ENCODE measurements at places on chromosomes 6 and 20.

DNA sequence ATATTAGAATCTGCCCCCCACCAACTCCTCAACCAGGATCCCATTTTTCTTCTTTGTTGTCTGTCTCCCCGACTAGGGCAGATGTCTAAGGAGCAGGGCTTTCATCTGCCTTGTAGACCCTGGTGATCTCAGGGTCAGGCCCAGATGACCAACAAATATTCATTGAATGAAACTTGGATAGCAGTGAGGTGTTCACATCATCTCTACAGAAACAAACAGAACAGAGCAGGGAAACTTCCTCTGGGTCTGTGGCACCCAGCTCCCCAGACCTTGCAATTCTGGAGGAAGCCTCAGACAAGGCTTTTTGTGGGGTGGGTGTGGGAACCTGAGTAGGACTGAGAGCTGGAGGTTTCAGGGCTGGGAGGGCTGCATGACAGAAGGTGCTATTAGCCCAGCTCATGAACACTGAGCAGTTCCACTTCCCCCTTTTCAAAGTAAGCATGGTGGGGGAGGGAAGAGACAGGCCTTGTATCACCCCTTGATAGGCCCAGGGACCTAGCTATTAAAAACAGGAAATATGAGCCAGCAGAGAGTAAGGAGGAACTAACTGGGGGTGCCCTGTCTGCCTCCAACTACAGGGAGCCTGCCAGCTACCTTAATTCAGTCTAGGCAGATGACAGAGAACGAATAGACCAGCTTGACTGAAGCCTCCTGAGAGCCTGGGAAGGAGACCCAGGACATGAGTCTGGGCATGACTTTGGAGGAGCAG is 37.3 kb upstream of the TOP1 start:
- DNase-seq: peak; percentile 94
- peak overlapping the region; percentile 97 for H3K27ac ChIP-seq
- H3K27me3 ChIP-seq: no peaks in the 10 kb centered on the region
- H3K4me1 ChIP-seq: peaks cover 33% of the 10 kb centered on the region
- no peaks in the 10 kb centered on the region for H3K36me3 ChIP-seq

GRCh38 chr6:5518936-5519491 is 257.7 kb downstream of the FARS2 start:
- DNase-seq: no peak
- no peak overlapping the region for H3K4me3 ChIP-seq
- peaks cover 15% of the 10 kb centered on the region for H3K4me1 ChIP-seq
- no peaks in the 10 kb centered on the region for H3K36me3 ChIP-seq

DNA sequence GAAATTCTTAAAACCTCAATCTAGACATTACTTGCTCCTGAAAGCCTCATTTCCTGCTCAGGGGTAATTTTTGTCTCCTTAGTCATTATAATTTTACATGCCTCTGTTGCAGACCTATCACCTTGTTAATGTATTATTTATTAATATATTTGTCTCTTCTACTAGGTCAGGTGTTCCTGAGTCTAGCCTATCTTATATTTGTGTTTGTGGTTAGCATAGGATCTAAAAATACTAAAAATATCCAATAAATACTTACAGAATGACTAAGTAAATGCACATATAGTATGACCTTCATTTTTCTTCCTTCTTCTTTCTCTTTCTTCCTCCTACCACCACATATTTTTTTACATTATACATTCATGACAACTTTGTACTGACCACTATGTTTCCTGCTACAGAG is 268.9 kb upstream of the HS3ST5 start:
- H3K36me3 ChIP-seq: no peaks in the 10 kb centered on the region
- no peaks in the 10 kb centered on the region for H3K4me1 ChIP-seq
- no peak overlapping the region for H3K27ac ChIP-seq
- H3K4me3 ChIP-seq: no peak overlapping the region
- no peaks in the 10 kb centered on the region for H3K27me3 ChIP-seq

DNA sequence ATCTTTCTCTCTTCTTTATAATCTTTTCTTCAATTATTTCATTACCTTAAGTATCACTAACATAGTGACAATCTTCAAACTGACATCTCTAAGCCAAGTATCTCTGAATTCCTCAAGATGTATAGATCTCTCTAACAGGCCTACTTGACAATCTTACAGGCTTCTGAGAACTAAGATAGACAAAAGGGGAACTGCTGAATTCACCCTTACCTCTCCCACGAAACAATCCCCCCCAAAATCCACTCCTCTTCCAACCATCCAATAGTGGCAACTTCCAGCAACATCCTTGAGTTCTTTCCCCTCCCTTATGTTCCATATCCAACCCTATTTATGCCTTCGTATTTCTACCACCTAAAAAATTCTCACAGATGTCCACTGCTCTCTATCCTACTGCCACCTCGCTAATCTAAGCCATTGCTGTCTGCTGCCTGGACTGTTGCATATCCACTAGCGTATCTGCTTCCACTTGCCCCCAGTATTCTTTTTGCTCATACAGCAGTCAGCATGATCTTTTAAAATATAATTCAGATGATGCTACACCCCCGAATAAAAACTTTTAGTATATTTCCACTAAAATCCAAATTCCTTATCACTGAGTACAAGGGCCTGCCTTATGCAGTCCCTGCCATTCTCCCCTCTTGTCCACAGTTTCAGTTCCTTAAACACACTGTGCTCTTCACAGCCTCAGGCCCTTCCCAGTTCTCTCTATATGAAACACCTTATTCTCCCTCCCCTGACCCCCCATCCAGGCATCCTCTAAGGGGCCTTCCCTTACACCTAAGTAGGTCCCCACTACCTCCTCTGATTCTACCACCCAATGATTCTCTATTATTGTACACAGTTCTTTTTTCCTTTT is 8.0 kb downstream of the REPS1 start:
- H3K4me1 ChIP-seq: peaks cover 46% of the 10 kb centered on the region
- H3K36me3 ChIP-seq: no peaks in the 10 kb centered on the region
- DNase-seq: no peak
- peak overlapping the region; percentile 1 for H3K27ac ChIP-seq
- H3K4me3 ChIP-seq: no peak overlapping the region

- DNase-seq: no peak
- no peak overlapping the region for H3K27ac ChIP-seq
- H3K27me3 ChIP-seq: peaks cover 15% of the 10 kb centered on the region
- H3K36me3 ChIP-seq: no peaks in the 10 kb centered on the region
- H3K4me3 ChIP-seq: no peak overlapping the region
Observed at GRCh38 chr6:137056121-137056880, 11.5 kb upstream of the IL20RA start.

- H3K36me3 ChIP-seq: no peaks in the 10 kb centered on the region
- no peak overlapping the region for H3K27ac ChIP-seq
- H3K4me3 ChIP-seq: no peak overlapping the region
Observed at GRCh38 chr6:12473494-12473893, 183.3 kb downstream of the EDN1 start.

DNA sequence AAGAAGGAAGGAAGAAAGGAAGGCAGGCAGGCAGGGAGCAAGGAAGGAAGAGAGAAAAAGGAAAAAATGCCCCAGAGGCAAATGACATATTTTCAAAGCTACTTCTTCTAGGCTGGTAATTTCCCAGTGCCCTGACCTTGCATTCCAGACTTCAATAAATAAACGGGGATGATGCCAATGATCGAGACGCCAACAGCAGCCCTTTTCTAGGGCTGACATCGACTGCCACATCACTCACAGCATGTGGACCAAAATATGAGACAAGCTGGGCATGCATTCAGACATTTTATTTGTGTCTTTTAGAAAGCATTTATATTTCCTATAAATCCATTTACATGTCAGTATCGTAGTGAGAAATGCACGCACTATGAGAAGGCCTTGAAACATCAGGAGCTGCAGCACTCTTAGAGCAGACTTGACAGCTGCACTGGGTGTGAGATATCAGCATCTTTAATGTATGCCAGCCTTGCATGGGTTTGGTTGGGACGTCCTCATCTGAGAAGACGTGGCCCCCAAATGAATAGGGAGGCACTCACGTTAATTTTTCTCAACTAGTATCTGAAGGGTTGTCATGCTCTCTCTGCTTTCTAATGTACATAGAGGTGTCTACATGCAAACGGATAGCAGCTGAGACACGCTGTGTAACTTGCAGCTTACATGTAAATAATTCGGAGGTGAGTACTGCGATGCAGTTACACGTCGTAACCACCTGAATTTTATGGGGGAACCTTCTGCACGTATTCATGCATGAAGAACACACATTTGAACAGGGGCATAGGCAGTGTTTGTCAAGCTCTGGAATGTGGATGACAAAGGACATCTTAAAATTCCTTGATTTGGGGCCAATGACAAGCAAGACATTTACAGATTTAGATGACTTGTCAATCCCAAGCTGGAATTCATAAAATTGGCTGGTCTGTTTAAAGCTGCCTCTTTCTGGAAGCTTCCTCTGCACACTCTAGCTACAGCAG is 149.1 kb upstream of the AGPAT4 start:
- H3K4me3 ChIP-seq: no peak overlapping the region
- no peak overlapping the region for H3K27ac ChIP-seq
- H3K4me1 ChIP-seq: no peaks in the 10 kb centered on the region
- H3K27me3 ChIP-seq: peaks cover 14% of the 10 kb centered on the region

- H3K36me3 ChIP-seq: peaks cover 3% of the 10 kb centered on the region
- H3K4me3 ChIP-seq: no peak overlapping the region
- no peak overlapping the region for H3K27ac ChIP-seq
- no peaks in the 10 kb centered on the region for H3K4me1 ChIP-seq
- H3K27me3 ChIP-seq: peaks cover 8% of the 10 kb centered on the region
- no peak for DNase-seq
Observed at GRCh38 chr20:1424336-1424735, 31.5 kb upstream of the FKBP1A start.

GRCh38 chr6:26202811-26203583 is 115.8 kb downstream of the HFE start:
- no peaks in the 10 kb centered on the region for H3K36me3 ChIP-seq
- no peaks in the 10 kb centered on the region for H3K27me3 ChIP-seq
- H3K27ac ChIP-seq: peak overlapping the region; percentile 73
- H3K4me1 ChIP-seq: peaks cover 21% of the 10 kb centered on the region
- DNase-seq: no peak
- peak overlapping the region; percentile 53 for H3K4me3 ChIP-seq

GRCh38 chr20:51497542-51498467 is 44.7 kb downstream of the NFATC2 start:
- H3K27me3 ChIP-seq: no peaks in the 10 kb centered on the region
- DNase-seq: peak; percentile 55
- H3K36me3 ChIP-seq: peaks cover 11% of the 10 kb centered on the region
- peak overlapping the region; percentile 93 for H3K27ac ChIP-seq
- H3K4me3 ChIP-seq: peak overlapping the region; percentile 93
- H3K4me1 ChIP-seq: peaks cover 97% of the 10 kb centered on the region

- peaks cover 18% of the 10 kb centered on the region for H3K27me3 ChIP-seq
- DNase-seq: no peak
- peaks cover 53% of the 10 kb centered on the region for H3K4me1 ChIP-seq
- no peaks in the 10 kb centered on the region for H3K36me3 ChIP-seq
Observed at GRCh38 chr20:1896484-1897258, 1.5 kb downstream of the SIRPA start.

DNA sequence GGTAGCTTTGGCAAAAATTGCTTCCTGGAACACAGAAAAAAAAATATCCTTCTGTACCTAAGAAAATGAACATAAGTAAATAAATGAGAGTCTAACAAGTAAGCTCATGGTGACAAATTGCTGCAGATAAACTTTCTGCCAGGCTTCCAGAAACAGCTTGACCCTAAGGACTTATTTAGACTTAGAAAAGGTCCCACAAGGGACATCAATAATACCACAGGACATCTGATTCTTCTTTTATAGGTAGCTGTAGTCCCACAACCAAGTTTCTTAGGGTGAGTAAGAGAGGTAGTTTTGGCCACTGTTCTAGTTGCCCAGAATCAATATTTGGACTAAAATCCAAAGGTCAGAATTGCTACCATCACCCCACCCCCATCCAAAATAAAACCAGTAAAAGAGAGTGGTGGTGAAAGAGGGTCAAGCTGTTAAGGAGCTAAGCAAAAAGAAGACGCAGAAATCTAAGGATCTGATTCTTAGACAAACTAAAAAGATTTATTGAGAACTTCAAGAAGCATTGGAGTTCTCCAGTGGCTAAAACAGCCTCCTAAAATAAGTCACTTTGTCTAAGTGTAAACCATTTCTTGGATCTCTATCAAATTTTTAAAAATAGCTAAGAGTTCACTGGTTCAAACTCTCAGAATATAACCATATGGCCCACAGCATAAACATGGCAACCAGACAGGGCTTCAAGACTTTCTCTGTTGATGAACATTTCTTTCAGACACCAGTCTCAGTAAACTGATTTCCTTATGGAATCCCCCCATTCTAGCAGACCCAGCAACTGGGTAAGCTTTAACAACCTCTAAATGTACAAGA is 180.6 kb downstream of the PTPRK start:
- no peak overlapping the region for H3K27ac ChIP-seq
- no peaks in the 10 kb centered on the region for H3K36me3 ChIP-seq
- no peak overlapping the region for H3K4me3 ChIP-seq
- no peaks in the 10 kb centered on the region for H3K27me3 ChIP-seq
- no peak for DNase-seq
- no peaks in the 10 kb centered on the region for H3K4me1 ChIP-seq

DNA sequence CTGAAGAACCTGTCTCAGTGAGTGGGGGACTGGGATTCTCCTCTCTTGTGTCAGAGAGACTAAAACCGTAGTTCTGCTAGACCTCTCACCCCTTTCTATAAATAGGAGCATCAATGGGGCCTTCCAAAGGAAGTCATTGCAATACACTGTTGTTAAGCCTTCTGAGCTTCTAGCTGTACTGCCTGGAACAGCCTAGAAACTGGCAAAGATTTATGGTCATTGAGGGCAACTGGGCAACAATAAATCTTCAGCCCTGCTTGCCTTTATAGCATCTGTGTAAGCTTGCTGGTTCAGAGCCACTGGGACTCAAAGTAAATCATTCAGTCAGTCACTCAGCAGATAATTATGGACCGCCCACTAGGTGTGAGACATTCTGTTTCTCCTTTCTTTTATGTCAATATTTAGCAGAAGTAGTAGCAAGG is 53.2 kb downstream of the PPP1R14C start:
- peaks cover 9% of the 10 kb centered on the region for H3K27me3 ChIP-seq
- H3K4me1 ChIP-seq: peaks cover 12% of the 10 kb centered on the region
- DNase-seq: no peak
- H3K36me3 ChIP-seq: peaks cover 8% of the 10 kb centered on the region

DNA sequence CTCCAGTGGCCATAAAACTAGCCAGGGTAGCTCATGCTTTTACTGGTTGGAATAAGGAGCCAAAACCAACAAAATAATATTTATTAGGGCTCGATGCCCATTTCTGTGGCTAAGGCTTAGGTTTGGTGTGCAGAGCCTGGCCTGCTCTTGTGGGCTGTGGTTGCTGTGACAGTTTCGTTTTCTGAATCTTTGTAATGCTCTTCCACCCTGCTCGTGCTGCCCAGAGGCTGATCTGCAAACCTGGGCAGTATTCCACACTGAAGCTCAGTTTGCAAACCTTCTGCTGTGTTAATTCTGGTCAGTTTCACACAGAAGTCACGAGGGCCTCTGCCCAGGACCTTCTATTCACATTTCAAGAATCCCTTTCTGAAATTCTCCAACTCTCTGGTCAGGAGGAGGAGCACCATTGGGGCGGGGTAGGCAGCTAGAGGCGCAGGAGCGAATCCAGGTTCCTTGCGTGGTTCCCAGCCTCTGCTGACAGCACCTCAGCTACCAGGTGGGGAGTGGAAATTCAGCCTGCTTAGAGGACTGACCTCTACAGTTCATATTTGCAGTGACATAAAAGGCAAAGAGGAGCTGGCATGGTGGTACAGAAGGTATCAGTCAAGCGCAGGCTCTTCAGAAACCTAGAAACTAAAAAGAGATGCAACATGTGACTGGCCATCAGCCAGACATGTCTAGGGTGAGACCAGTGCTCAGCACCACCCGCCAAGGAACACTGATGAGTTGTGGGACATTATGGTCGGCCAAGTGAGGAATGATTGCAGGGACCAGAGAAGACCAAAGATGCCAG is 14.3 kb upstream of the C20orf144 start:
- H3K4me1 ChIP-seq: no peaks in the 10 kb centered on the region
- no peaks in the 10 kb centered on the region for H3K27me3 ChIP-seq
- H3K27ac ChIP-seq: peak overlapping the region; percentile 34
- no peaks in the 10 kb centered on the region for H3K36me3 ChIP-seq
- no peak for DNase-seq
